ENCODE measurements at places on chromosomes 13 and 19. TPM values are rescaled to one million over a fixed set of nuclear protein-coding genes. Genes with fewer than 3 reads are reported as not detected.

DNA sequence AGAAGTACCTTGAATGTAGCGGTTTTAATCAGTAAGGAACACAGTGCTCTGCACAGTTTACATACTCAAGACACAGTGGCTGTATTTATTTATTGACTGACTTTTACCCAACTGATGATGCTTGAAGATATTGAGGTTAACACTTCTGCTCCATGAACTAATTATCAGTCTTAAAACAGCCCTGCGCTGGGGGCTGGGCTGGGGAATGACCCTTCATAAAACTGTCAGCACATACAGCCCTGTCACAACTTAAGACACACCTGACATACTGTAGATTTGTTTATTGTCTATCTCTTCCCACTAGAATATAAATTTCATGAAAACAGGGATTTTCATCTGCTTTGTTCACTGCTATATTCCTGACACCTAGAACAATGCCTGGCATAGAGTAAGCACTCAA lies 10.8 kb downstream of the NEK5 start:
- no peak for DNase-seq

PSG5 gene
- polyA plus RNA-seq = not detected

DNA sequence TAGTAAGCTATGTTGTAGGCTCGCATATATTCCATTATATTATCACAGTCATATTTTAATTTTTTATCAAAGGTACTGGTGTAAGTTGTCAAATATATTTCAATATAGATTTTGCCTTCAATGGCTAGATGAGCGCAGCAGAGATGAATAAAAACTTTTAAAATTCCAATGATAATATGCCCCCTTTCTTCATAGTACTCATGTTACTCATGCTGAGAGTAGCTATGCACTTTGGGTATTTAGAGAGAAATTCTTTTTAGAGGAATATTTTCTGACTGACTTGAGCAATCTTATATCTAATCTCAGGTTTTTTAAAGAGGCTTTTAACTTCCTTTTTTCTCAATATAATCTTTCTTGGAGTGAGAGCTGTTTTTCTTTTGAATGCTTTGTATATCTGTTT lies 11.4 kb downstream of the ZNF254 start:
- no peak for DNase-seq

DNA sequence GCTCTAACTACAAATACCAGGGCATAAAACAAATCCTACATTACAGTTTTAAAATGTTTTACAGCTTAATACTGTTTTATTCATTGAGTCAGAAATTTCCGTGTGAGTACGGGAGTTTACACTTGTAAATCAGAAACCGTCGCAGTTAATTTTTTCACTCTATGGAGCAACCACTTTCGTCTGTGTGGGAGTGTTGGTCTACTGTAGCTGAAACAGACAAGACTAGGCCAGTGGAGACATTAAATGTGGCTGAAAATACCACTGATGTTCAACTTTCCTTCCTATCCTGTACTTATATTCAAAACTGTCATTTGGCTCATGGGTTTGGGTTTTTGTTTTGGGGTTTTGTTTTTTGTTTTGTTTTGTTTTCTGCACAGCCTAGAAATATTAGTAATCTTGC lies 268.7 kb downstream of the DCT start:
- DNase-seq = peak; percentile 30

VSTM1 gene
- polyA plus RNA-seq = 0.17 TPM

- DNase-seq = no peak
These were observed 512.3 kb upstream of the PCDH9 start for GRCh38 chr13:67742478-67742877.

ZNF85 gene
- polyA plus RNA-seq = 19.3 TPM

FAM124A gene
- polyA plus RNA-seq = 5.3 TPM

GRCh38 chr13:77584106-77584505 lies 48.6 kb downstream of the SCEL start:
- no peak for DNase-seq

Measured in right renal pelvis (tissue), 4 donors.